ENCODE measurements at places on chromosomes 6 and 20.

GRCh38 chr20:53752971-53753879, 159.6 kb upstream of the ZNF217 start:
- H3K4me1 ChIP-seq = peaks cover 8% of the 10 kb centered on the region
- no peaks in the 10 kb centered on the region for H3K27me3 ChIP-seq
- no peak overlapping the region for H3K4me3 ChIP-seq
- H3K36me3 ChIP-seq = no peaks in the 10 kb centered on the region

- H3K27me3 ChIP-seq = no peaks in the 10 kb centered on the region
- H3K4me1 ChIP-seq = peaks cover 20% of the 10 kb centered on the region
These were observed 123.1 kb downstream of the MRPL14 start for GRCh38 chr6:44004136-44004535.

DNA sequence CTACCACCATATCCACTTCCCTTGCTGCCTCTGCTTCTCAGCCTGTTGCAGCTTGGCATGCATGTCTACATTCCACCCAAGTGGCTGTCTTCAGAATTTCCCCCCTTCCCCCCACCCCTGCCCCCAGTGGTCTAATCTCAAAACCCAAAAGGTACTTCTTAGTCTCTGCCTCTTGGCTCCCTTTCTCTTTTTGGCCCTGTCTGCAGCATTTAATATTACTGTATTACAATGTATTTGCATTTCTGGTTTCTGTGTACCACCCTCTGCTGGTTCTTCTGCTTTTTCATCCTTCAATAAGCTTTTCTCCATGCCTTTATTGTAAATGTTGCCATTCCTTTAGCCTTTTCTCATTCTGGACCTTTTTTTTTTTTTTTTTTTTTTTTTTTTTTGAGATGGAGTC, 43.0 kb downstream of the RPRD1B start:
- peaks cover 8% of the 10 kb centered on the region for H3K36me3 ChIP-seq
- peaks cover 31% of the 10 kb centered on the region for H3K4me1 ChIP-seq
- no peak for DNase-seq
- H3K27ac ChIP-seq = no peak overlapping the region
- H3K4me3 ChIP-seq = no peak overlapping the region

GRCh38 chr6:153553627-153554026, 422.5 kb upstream of the RGS17 start:
- H3K36me3 ChIP-seq = no peaks in the 10 kb centered on the region
- no peak overlapping the region for H3K4me3 ChIP-seq
- peak; percentile 20 for DNase-seq
- H3K27ac ChIP-seq = no peak overlapping the region
- H3K4me1 ChIP-seq = no peaks in the 10 kb centered on the region

- no peak overlapping the region for H3K4me3 ChIP-seq
- H3K4me1 ChIP-seq = no peaks in the 10 kb centered on the region
- DNase-seq = peak; percentile 74
- H3K27ac ChIP-seq = no peak overlapping the region
- no peaks in the 10 kb centered on the region for H3K27me3 ChIP-seq
These were observed 1295.6 kb upstream of the CITED2 start for GRCh38 chr6:140670021-140670420.

- H3K27ac ChIP-seq = no peak overlapping the region
- H3K4me3 ChIP-seq = no peak overlapping the region
- H3K27me3 ChIP-seq = no peaks in the 10 kb centered on the region
- peak; percentile 3 for DNase-seq
- H3K4me1 ChIP-seq = no peaks in the 10 kb centered on the region
These were observed 27.1 kb upstream of the HAO1 start for GRCh38 chr20:7967199-7967844.

- H3K27me3 ChIP-seq = no peaks in the 10 kb centered on the region
- H3K27ac ChIP-seq = no peak overlapping the region
- no peak overlapping the region for H3K4me3 ChIP-seq
- H3K36me3 ChIP-seq = no peaks in the 10 kb centered on the region
These were observed 260.5 kb upstream of the EPHA7 start for GRCh38 chr6:93679836-93680235.

Measured in fibroblast of lung (primary cell).